Type B pancreatic cell (in vitro differentiated cells): ENCODE measurements at places on chromosomes 5 and 9.

GRCh38 chr9:96884443-96884842 is 30.1 kb upstream of the ZNF782 start:
- no peaks in the 10 kb centered on the region for H3K4me1 ChIP-seq
- no peak overlapping the region for H3K4me3 ChIP-seq
- no peak overlapping the region for H3K27ac ChIP-seq
- no peak for DNase-seq
- no peaks in the 10 kb centered on the region for H3K36me3 ChIP-seq

GRCh38 chr5:55344392-55344992 is 36.7 kb downstream of the MTREX start:
- H3K4me3 ChIP-seq, result no peak overlapping the region
- H3K4me1 ChIP-seq, result no peaks in the 10 kb centered on the region
- no peaks in the 10 kb centered on the region for H3K27me3 ChIP-seq
- no peak for DNase-seq

DNA sequence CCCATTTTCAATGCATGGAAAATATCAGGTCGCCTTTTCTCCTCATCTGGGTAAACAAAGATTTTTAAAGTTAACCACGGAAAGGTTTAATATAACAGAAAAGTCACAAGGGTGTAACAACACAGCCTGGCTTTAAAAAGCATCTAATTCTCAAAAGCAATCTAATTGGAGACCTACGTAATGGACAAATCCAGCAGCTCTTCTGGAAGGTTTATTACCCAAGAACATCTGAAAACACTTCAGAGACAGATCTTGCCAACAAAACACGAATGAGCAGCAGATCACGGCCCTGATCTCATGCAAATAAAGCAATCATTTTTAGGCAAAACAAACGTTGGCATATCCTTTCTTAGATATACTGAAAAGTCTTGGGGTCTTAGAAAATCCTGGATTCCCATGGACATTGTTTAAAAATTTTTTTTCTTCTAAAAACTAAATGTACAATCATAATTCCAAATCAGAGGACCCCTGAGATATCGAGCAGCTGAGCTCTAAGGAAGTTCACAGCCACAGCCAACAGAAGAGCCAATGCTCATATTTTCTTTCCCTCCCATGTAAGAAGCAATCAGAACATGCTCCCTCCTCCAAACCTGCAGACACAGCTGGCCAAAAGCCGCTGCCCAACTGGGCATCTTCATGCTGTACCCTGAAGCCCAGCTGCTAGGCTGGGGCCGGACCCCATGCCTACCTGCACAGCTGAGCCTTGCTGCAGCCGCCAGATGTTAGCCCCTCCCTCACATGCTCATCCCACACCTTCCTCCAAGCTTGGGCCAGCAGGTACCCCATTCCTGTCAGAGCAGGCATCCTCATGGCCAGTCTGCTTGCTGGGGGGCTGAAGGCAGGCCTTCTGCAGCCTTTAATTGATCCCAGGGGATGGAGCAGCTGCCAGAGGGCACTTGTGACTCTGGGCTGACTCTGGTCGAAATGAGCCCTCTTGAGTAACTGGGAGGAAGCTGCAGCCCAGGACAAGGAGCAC is 11.2 kb downstream of the ANKS6 start:
- H3K4me3 ChIP-seq, result no peak overlapping the region
- peak; percentile 62 for DNase-seq
- peaks cover 6% of the 10 kb centered on the region for H3K4me1 ChIP-seq
- no peaks in the 10 kb centered on the region for H3K27me3 ChIP-seq

- H3K27ac ChIP-seq, result peak overlapping the region; percentile 96
- H3K36me3 ChIP-seq, result peaks cover 5% of the 10 kb centered on the region
- no peak overlapping the region for H3K4me3 ChIP-seq
- no peak for DNase-seq
- H3K4me1 ChIP-seq, result peaks cover 52% of the 10 kb centered on the region
These were observed 57.1 kb downstream of the SLC22A5 start for GRCh38 chr5:132426525-132427138.

DNA sequence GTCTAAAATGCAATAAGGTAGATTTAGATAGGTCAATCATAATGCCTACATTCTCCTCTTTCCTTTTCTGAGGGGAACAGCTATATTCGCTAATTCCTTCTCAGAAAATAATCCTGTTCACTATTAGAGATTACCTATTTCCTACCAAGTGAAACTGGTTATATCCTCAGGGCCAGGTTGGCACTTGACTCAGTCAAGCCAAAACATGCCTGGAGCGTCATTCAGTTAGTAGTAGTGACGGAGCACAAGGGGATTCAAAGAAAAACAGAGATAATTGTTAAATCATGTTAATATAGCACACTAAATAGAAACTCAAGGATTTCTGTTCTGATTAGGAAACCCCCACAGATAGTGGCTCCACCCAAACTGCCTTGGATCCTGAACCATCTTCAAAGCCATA is 515.4 kb upstream of the PTPRD start:
- no peak overlapping the region for H3K27ac ChIP-seq
- no peaks in the 10 kb centered on the region for H3K4me1 ChIP-seq
- no peak for DNase-seq
- H3K4me3 ChIP-seq, result no peak overlapping the region

DNA sequence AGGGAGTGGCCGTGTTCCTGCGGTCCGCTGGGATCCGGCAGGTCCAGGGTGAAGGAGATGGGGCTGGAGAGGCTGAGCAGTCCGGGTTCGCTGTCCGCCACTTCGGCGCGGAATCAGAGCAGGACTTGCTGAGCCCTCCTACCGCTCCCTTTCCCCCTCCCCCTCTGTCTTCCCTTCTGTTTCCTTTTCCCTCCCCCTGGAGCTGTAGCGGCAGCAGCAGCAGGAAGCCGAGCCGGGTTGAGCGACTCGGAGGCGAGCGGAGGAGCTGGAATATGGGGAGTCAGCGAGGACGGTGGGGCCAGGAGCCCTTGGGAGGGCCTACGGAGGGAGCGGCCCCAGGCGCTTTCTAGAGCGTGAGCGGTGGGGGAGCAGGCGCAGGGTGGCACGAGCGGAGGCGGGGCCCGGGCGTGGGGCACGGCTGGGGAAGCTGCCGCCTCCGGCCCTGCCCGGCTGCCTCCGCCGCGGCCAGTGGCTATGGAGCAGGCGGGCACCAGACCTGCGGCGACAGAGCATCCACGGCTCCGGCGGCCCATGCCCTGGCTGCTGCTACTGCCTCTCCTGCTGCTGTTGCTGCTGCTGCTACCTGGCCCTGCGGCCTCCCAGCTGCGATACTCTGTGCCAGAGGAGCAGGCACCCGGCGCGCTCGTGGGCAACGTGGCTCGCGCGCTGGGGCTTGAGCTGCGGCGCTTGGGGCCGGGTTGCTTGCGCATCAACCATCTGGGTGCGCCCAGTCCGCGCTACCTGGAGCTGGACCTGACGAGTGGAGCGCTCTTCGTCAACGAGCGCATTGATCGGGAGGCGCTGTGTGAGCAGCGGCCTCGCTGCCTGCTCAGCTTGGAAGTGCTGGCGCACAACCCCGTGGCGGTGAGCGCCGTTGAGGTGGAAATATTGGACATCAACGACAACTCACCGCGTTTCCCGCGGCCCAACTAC is at the start of gene PCDHAC2:
PCDHAC2 (plus strand) TSS at position 184 of the 933 bp plus-strand sequence; CDS start at position 475, 291 bp downstream.
- no peaks in the 10 kb centered on the region for H3K36me3 ChIP-seq
- H3K4me3 ChIP-seq, result peak within 1 kb of the TSS; percentile 94
- peak within 1 kb of the TSS; percentile 72 for H3K27ac ChIP-seq
- no peak for DNase-seq
- peaks cover 10% of the 10 kb centered on the region for H3K4me1 ChIP-seq

DNA sequence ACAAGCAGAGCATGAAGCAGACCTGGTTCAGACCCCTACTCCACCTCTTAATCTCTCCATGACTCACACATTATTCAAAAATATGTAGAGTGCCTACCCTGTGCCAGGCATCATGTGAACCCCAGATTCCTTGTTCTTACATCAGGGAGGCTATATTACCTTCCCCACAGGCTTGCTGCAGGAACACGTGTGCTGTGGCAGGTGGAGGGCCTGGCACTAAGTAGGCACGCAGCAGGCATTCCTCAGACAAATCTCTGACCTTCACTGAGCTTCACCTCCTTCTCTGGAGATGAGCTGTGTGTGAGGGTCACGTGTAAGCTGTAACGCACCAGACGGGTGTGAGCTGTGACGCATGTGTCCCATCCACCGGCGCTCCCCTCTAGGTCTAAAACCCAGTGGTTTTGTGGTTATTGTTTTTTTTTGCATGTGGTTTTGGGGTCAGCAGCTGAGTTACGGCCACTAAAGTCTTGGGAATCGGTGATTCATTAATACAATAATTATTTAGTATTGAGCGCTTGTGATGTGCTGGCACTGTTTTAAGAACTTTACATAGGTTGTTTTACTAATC is 30.3 kb downstream of the ANGPTL2 start:
- H3K4me3 ChIP-seq, result no peak overlapping the region
- no peak overlapping the region for H3K27ac ChIP-seq
- no peak for DNase-seq
- H3K4me1 ChIP-seq, result no peaks in the 10 kb centered on the region
- H3K36me3 ChIP-seq, result peaks cover 13% of the 10 kb centered on the region

GRCh38 chr5:100550531-100551051 is 15.4 kb downstream of the FAM174A start:
- H3K4me1 ChIP-seq, result no peaks in the 10 kb centered on the region
- DNase-seq, result no peak
- H3K27me3 ChIP-seq, result no peaks in the 10 kb centered on the region
- H3K27ac ChIP-seq, result no peak overlapping the region
- H3K36me3 ChIP-seq, result peaks cover 4% of the 10 kb centered on the region

DNA sequence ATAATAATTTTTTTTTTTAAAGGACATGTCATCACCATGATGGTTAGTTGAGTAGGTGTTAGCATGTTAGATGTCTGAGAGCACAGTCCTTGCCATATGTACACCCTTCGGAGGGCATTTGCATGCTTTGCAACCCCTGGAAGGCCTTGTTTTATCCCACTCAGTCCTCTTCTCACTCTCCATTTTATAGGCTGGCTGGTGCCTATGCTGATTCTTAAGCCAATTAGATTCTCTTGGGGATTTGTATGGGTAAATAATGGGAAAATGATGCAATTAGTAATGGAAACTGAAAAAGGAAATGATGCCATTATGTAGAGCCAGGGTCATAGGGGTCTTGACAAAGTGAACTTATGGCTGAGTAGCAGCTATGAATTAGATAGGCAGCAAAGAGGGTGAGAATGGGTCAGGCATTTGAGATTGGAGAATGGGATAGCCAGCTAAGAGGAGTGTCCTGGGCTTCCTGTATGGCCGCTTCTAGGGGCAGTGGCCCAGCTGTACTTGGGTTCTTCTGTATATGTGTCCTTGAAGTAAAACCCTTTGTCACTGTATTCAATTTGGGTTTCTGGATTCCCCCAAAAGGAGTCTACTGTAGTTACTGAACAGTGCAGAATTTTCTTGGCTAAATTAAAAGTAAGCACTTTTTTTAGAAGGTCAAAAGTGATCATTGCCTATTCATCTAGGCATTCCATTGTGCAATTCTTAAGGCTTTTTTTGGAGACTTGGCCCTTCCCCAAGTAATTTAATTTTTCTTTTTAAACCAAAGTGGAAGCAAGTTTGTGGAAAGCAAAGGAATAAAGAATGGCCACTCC is 31.6 kb downstream of the LRRTM2 start:
- peaks cover 34% of the 10 kb centered on the region for H3K36me3 ChIP-seq
- no peaks in the 10 kb centered on the region for H3K27me3 ChIP-seq
- H3K4me3 ChIP-seq, result peak overlapping the region; percentile 21
- H3K27ac ChIP-seq, result peak overlapping the region; percentile 61

GRCh38 chr9:137878146-137878941 is 762 bp downstream of the CACNA1B start:
- peaks cover 42% of the 10 kb centered on the region for H3K27me3 ChIP-seq
- no peaks in the 10 kb centered on the region for H3K36me3 ChIP-seq
- no peak overlapping the region for H3K4me3 ChIP-seq
- H3K4me1 ChIP-seq, result no peaks in the 10 kb centered on the region
- peak; percentile 82 for DNase-seq

GRCh38 chr5:8884029-8884428 is 661.8 kb downstream of the SEMA5A start:
- no peak overlapping the region for H3K27ac ChIP-seq
- DNase-seq, result no peak
- H3K4me1 ChIP-seq, result no peaks in the 10 kb centered on the region
- no peaks in the 10 kb centered on the region for H3K36me3 ChIP-seq
- H3K27me3 ChIP-seq, result no peaks in the 10 kb centered on the region
- H3K4me3 ChIP-seq, result no peak overlapping the region
